ENCODE measurements at places on chromosomes 11 and 22. TPM values are rescaled to one million over a fixed set of nuclear protein-coding genes. Genes with fewer than 3 reads are reported as not detected.

The ANO1 gene
- polyA plus RNA-seq: 1.5 TPM

The P2RX3 gene
- polyA plus RNA-seq: 0.07 TPM

The SLC5A4 gene
- polyA plus RNA-seq: 0.56 TPM

DNA sequence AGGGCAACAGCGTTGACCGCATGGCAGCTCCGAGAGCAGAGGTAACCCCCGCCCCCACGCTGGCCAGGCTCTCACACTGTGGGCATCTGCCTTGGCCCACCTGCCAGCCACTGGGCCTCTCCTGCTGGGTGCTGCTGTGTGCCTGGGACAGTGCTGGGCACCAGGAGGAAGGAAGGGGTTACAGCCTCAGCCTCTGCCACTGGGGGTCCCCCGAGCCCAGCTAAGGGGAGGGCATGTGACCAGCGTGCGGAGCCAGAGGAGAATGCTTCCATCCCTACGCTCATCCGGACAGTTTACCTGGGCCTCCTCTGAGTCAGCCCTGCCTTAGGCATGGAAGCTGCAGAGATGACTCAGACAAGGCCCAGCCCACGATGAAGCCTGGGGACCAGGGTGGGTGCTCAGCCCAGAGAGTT, 10.9 kb downstream of the NCF4 start:
- DNase-seq: no peak

DNA sequence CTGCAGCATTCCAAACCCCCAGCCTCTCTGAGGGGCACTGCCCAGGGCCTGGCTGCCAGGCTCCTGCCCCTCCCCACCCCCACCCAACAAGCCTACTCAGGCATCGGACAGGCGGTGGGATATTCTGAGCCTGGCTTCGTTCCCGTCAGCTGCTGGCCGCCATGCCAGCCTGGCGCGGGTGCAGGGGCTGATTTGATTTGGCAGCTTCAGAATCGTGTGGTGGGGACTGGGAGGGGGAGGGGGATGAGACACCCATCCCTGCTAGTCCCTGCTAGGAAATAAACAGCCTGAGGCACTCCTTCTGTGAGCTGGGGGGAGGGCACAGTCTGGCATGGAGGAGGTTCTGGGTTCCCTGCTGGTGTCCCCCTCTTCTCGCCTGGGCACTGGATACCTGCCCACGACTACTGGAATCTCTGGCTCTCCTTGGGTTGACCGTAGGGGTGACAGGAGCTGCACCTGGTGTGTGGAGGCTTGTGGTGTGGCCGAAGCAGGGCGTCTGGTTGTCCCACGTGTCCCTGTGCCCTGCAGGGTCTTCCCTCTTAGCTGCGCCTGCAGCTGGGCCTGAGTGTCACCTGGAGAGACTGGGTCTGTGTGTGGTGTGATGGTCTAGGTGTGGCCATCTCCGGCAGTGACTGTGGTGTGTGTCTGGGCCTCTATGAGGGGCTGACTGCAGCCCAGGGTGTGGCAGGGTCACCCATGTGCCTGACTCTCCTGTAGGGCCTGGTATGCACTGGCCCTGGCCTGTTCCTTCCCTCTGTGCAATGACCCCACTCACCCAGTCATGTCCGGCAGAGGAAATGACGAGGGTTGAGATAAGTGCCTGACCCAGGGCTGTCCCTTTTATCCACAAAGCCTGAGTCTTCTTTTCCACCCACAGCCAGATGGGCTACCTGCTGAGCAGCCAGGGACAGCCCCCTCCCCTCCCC, 42.2 kb downstream of the PDE2A start:
- DNase-seq: no peak

- DNase-seq: no peak
These were observed 42.7 kb upstream of the NRIP3 start for GRCh38 chr11:9046481-9046880.
